CD4-positive, alpha-beta T cell treated with Interleukin-2 at 100 ng/mL for 4 hours (primary cell): ENCODE measurements at places on chromosomes 3 and 15.

- no peak for DNase-seq
Observed at GRCh38 chr3:105997466-105997799, 128.6 kb upstream of the CBLB start.

DNA sequence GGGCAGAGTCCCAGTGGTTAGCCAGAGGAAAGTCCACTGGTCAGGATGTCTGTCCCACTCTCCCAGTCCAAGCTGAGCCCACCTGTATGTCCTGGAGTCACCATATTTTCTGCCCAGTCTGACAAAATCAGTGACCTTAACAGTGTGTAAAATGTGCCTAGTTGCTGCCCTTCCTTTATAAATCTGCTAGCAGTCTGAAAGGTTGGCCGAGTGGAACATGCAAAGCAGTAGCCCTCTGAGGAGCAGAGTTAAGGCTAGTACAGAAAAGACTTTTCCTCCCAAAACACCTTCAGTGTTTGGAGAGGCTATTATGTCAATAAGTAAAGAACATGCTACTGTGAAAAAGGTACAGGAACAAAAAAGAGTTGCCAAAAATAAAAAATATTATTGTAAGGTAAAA lies 15.3 kb downstream of the TTC21A start:
- DNase-seq: no peak

DNA sequence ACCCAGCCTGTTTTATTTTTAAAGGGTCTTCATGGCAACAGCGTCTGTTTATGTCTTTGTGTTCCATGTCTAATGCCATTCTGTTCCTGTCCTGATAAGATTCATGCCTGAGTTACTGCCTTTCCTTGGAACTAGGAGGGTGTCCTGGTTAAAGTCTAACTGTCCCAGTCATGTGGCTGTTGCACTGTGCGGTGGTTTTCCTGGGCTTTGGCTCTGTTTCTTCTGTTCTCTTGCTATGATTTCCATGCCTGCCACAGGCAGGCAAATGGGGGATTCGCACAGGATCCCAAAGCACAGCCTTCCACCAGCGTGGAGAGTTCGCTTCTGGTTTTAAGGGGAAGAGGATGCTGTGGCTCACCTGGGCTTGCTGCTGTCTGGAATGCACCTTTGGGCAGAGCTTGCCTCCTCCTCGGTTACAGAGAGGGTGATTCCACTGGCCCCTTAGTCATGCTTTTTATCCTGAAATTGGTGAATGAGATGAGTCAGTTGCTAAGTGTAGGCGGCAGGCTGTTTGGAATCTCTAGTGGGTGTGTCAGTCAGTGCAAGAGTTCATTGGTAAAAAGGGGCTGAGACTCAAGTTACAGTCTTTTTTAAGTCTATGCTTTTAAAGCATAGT lies 86.8 kb downstream of the CCK start:
- DNase-seq: no peak

DNA sequence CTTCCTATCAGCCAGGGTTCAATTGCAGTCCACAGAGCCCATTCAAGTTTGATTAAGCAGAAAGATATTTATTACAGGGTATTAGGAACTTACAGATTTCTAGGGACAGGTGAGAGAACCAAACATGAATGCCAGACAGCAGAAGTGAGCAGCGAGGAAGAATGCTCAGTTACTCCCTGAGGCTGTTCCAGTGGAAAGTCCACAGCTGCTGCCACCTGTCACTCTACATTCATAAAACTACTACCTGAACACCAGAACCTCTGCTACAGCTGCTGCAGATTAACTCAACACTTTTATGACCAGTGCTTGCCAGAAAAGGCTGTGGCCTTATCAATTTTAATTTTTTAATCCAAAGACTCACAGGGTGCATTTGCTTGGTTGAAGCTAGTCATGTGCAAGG lies 325.4 kb upstream of the ONECUT1 start:
- DNase-seq: no peak

DNA sequence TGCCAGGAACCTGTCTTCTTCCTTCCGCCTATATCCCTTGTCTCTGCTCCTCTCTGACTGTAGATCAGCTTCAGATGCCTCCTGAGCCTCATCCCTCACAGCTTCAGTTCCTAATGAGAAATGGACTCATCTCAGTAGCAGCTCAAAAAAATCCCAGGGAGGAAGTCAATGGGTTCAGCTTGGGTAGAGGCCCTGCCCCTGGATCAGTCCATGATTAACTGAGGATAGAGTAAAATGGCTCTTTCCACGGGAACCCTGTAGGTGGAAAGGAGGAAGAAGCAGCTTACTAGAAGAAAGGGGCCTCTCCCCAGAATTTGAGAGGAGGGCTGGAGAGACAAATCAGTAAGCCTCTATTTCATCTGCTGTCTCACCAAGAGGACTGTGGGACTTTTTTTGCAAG lies 26.9 kb upstream of the HCN4 start:
- DNase-seq: no peak

- no peak for DNase-seq
Observed at GRCh38 chr3:183027276-183027675, 46.9 kb upstream of the DCUN1D1 start.

DNA sequence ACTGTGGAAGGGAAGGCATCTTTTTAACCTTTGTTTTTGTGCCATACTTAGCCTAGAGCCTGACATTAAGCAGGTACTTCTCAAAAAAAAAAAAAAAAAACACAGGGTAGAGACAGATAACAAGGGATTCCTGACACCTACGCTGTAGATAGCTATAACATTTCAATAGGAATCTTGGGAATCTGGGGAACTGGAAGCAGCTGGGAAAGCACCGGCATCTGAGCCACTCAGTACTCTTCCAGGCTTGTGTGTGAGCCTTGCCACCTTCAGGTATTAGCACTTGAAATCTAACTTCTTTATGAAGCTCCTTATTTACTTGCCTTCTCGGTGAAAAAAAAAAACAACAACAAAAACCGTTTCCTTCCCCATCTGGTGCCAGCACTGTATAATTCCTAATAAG lies 46.8 kb downstream of the PIK3CA start:
- no peak for DNase-seq

GRCh38 chr3:158091531-158091930 lies 14.7 kb downstream of the SHOX2 start:
- DNase-seq: no peak

DNA sequence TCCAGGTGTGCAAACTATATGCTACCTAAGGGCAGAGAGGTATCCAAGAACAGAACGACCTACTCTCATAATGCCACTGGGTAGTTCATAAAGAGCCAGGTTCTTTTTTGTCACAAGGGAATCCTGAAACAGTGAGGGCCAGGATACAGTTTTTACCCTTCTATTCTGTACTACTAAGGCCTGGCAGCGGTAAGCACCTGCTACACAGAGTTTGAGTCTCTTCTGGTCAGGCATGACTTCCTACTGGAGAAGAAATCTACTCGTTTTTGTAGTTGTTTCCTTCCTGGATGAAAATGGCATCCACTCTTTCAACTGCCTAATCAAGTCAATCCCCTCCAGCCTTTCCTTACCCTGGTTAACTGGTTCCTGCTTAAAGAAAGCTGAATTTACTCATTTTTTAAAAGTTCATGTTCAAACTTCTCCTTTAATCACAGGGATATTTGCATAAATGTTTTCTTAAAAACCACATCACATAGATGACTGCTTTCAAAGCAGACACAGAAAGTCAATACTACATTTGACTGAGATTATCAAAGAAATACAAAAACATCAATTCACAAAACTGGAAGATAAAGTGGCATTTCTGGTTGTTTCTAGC lies 40.0 kb downstream of the MAP4 start:
- DNase-seq: no peak

- no peak for DNase-seq
Observed at GRCh38 chr3:53493963-53494791, at the start of gene CACNA1D. TSS of gene CACNA1D (plus strand) at chr3:53494611. CDS start at chr3:53495167, 556 bp downstream.

GRCh38 chr15:81302701-81303109 lies 21.2 kb downstream of the STARD5 start:
- DNase-seq: no peak

DNA sequence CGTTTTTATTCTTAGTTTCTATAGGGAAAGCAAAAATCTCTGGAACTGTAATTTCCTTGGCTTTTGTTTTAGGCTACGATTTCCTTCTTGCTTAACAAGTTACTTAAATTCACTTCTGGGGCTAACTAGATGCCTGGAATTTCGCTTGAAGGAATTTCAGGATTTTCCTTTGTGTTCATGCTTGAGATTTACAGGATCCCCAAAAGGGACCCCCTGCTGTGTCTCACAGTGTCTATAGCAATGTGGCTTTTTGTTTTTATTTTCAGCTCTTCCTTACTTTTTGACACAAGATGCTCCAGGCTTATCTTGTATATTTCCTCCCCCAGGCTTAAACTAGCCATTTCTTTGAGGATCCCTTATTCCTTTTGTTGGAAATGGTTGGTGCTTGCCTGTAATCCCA lies 95.5 kb upstream of the DPPA4 start:
- no peak for DNase-seq

GRCh38 chr3:153350420-153350819 lies 188.4 kb downstream of the RAP2B start:
- DNase-seq: no peak

- no peak for DNase-seq
Observed at GRCh38 chr3:146160321-146160963, 542 bp downstream of the PLOD2 start.

DNA sequence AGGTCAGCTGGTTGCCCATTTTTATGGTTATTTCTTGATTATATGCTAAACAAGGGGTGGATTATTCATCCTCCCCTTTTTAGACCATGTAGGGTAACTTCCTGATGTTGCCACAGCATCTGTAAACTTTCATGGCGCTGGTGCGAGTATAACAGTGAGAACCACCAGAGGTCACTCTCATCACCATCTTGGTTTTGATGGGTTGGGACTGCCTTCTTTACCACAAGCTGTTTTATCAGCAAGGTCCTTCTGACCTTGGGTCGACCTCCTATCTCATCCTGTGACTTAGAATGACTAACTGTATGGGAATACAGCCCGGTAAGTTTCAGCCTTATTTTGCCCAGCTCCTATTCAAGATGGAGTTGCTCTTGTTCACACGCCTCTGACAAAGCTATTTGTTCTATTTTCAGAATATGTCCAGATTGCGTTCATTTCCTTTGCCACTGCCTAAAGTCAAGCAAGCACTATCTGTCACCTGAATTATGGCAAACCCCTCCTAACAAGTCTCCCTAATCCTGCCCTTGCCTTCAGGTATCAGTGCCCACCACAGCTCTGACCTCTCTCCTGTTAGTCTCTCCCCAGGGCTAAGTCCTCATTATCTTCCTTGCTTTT lies 308.5 kb downstream of the ROBO2 start:
- DNase-seq: no peak

- no peak for DNase-seq
Observed at GRCh38 chr3:13524979-13525669, 23.8 kb upstream of the FBLN2 start.

DNA sequence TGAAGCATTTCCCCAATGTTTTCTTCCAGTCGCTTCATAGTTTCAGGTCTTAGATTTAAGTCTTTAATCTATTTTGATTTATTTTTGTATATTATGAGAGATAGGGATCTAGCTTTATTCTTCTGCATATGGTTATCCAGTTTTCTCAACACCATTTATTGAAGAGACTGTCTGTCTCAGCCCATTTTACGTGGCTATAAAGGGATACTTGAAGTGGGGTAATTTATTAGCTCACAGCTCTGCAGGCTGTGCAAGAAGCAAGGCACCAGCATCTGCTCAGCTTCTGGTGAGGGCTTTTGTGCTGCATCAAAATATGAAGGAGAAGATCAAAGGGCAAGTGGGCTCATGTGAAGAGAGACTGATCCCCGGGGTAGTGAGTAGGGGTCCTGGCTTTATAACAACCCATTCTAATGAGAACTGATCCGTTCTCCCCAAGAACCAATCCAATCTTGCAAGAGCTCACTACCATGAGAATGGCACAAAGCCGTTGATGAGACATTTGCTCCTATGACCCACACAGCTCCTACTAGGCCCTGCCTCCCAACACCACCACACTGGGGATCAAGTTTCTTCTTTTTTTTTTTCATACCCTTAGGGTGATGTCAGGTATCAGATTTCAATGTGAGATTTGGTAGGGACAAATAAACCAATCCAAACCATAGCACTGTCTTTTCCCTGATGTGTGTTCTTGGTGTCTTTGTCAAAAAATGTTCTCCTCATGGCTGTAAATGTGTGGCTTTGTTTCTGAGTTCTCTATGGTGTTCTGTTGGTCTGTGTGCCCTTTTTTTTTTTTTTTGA lies 63.2 kb downstream of the IQGAP1 start:
- no peak for DNase-seq

- no peak for DNase-seq
Observed at GRCh38 chr3:58059349-58060321, 51.4 kb downstream of the FLNB start.

- no peak for DNase-seq
Observed at GRCh38 chr3:177820683-177821316, 623.5 kb upstream of the TBL1XR1 start.

- DNase-seq: no peak
Observed at GRCh38 chr3:9222049-9222448, 27.4 kb downstream of the SRGAP3 start.

DNA sequence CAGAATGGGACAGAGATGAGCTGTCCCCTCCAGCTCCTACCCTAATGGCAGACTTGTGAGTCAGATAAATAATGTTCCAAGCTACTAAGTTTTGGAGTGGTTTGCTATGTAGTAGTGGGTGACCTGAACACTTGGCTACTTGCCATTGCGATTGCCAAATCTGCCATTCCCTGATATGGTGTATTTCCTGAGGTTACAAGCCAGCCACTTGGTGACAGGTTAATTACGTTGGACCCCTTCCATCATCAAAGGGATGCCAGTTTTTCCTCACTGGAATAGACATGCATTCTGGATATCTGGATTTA lies 33.6 kb downstream of the MORF4L1 start:
- DNase-seq: no peak

DNA sequence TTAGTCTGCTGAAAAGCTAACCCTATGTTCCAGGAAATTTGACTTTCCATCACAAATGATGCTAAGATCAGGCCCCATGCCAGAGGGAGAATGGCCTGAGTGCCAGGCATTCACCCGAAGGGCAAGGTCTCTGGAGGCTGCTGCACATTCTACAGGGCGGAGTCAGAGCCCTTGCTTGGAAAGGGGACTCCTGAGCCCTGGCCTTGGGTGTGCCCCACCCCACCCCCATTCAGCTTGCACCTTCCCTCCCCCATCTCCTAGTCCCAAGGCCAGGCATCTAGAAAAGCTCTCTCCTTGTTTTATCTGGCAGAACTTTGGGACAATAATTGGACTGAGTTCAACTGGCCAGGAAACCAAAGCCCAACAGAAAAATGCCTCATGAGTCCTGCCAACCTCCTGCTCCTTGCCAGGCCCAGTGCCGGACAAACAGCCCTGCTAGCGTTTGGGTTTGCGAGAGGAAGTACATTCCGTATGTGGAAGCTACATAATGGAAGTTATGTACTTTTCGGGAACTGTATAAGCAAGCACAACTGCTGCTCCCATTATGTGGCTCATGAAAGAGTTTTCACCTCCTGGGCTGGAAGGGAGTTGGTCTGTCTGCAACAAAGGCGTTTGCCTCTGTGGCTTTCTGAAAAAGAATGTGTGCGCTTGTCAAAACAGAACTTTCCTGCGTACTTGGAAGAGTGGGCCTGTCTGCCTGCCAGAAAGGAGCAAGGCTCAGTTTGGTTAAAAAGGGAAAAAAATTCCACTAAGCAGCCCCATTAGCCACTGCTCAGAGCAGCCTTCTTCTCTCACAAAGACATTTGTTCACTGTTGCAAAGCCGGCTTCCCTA lies 321.5 kb upstream of the CTNNB1 start:
- no peak for DNase-seq
